ENCODE measurements at places on chromosomes 16 and 17.
A peak's percentile ranks its signal among the peaks of the same experiment; 100 is the strongest.

DNA sequence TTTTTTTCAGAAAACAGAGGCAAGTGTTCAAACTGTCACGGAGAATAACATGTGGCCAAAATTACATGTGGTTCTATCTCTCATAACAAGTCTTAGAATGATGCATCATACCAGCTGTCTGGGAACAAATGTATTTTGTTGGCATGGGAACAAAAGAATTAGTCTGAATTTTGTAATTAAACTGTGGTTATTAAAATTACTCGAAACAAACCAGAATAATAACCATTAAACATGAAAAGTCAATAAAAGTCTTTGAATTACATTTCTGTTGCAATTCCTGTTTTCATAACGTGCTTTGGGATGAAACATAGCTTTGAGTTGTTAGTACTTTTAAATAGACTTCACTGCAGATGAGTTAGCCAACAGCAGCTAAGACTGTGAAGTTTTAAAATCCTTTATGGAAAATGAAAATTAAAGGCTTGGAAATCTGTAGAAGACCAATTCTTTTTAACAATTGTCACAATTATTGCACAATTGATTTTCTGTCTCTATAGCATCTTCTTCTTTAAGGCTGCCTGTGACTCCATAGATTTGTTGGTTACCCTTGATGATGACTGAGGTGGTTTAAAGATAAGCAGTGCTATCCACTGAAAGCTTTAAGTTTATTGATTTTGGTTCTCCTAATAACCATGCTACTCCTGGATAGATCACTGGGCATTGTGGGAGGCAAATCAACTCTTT is 117.9 kb upstream of the AXIN2 start:
- DNase-seq: no peak

GRCh38 chr16:17602678-17603077 is 131.9 kb upstream of the XYLT1 start:
- no peak for DNase-seq

DNA sequence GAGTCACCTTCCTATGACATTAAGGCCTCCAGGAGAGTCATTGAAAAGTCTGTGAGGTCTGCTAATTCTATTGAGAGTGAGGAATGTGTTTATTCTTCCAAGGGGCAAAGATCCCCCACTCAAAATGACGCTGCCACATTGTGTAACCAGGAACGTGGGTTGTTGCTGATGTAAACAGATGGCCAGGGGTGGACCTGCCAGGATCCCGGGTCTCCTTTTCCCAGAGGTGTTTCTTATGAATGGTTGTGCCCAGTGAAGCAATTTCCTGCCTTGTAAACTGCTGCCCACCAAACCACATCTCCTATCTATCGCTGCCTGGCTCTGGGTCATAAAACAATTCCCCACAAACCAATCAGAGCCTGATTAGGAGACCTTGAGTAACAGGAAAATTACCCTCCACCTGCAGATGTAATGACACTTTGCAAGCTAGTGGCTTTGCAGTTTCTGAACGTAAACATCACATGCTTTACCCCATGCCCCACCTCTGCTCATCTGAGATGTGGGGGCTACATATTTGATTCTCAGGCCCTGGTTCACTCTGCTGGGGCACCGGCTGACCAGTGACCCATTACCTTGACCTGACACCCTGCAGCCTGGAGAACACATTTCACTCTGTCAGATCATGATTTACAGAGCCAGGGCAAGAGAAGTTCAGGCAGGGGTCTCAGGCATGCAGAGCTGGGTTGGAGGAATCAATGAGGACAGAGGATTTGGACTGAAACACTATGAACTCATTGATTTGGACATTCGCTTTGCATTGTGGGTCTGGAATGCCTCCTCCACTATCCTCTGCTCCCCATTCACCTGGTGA is 33.1 kb upstream of the DDX52 start:
- no peak for DNase-seq

- DNase-seq: no peak
These were observed 197.0 kb downstream of the LGALS9B start for GRCh38 chr17:20270369-20270768.

DNA sequence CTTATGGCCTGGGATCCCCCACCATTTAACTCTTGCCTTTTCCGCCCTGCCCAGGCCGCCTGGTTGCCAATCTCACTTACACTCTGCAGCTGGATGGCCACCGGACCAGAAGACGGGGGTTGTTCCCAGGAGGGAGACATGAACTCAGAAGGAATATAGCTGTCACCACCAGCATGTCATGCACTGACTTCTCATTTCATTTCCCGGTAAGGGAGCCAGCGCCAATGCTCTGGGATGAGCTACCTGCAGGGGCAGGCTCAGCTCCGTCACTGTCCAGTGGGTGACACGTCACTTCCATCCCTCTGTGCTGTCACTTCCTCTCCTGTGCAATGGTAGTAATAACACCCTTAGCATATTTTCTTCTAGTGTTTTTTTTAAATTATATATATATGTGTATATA is 26.7 kb downstream of the ITGAL start:
- no peak for DNase-seq

GRCh38 chr17:68600067-68600930 is 868 bp downstream of the FAM20A start:
- DNase-seq: no peak

DNA sequence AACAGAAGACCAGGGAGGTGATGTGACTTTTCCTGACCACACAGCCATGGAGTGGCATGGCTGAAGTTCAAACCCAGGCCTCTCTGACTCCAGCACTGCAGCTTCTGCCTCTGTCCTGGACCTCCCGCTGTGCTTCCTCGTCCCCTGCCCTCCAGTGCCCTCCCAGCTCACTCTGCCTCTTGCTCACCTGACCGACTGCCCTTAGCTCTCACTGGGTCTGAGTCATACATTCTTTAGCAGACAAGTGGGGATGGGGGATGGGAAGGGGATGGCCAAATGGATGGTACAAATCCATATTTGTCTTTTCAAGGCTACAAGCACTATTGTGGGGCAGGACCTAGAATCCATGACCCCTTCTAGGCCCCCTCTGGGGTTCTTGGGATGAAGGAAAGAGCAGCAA is 33.0 kb downstream of the PITPNM3 start:
- no peak for DNase-seq

- no peak for DNase-seq
These were observed 3.5 kb downstream of the CEMP1 start for GRCh38 chr16:2527784-2528100.

DNA sequence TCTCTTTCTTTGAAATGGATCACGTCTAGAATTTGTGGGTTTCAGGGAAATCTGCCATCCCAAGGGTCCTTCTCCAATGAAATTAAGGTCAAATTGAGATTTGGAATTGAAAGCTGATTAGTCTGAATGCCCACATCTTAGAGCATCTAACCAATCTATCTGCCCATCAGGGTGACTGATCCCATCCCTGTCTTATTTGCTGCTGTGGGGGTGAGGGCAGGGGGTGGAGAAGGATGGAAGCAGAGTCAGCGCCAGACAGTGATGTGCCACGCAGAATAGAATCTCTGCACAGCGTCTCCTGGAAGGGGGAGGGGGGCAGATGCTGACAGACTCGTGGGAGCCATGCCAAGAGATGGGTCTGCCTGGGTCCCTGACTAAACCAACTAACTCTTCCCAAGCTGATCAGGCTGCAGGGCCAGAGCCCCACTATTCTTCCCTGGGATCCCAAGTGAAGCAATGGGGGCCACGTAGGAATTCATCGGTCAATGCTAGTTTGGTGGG is 32.1 kb downstream of the CDK5RAP3 start:
- no peak for DNase-seq

GRCh38 chr16:4537376-4538343 is 913 bp downstream of the CDIP1 start:
- DNase-seq: no peak

GRCh38 chr17:71849783-71850768 is 270.7 kb upstream of the SOX9 start:
- DNase-seq: no peak

- no peak for DNase-seq
These were observed 60.2 kb downstream of the WSB1 start for GRCh38 chr17:27354051-27354490.

DNA sequence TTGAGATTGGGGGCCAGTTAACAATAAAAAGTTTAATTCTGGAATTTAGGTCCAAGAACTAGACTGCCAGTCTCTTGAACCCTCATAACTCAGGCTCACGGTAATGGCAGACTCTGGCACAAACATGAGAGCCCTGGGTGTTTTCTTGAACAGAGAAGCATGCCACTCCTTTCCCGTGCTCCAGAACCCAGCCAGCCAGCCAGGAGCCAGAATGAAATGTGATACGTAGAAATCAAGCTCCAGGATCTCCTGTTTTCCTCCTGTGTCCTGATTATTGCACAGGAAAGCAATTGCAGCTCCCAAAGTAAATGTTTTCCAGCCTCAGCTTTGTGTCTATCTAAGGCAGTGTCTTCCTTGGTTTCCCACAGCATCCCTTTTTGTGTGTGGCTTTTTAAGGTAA is 46.2 kb upstream of the NOL11 start:
- DNase-seq: peak; percentile 64

DNA sequence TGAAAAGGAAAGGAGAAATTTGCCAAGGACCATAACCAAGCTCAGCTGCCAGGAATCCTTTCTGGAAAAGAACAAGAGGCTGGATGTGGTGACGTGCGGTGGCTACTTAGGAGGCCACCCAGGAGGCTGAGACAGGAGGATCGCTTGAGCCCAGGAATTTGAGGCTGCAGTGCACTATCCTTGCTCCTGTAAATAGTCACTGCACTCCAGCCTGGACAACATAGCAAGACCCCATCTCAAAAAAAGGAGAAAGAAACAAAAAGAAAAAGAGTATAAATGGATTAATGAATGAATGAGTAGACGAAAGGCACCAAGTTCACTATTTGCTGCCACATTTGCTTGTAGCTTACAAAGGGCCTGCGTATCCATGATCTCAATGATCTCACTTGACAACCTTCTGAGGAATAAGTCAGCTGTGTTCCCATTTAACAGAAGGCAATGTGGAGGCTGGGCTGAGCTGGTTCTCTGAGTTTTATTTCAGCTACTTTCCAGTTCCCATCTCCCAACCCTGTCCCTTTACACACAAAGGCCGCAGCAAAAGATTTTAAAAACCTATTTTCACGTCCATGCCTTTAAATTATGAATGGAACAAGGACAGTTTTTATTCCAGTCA is 29.8 kb downstream of the ARSG start:
- no peak for DNase-seq

DNA sequence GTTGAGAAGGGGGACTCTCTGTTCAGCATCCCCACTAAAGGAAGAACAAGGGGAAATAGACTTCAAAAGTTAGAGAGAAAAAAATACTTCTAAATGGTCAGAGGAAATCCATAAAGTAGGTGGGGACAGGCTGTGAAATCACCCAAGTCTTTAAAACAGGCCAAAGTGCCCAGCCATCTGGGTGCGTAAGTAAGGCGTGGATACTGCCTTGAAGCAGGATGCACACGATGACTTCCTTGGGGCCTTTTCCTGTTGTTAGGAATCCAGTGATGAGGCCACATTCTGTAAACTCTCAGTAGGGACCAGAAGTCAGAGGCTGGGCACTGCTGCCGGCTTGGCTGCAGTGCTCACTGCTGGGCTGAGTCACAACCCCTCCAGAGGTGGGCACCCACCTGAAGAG is 9.2 kb downstream of the AXIN2 start:
- DNase-seq: no peak

DNA sequence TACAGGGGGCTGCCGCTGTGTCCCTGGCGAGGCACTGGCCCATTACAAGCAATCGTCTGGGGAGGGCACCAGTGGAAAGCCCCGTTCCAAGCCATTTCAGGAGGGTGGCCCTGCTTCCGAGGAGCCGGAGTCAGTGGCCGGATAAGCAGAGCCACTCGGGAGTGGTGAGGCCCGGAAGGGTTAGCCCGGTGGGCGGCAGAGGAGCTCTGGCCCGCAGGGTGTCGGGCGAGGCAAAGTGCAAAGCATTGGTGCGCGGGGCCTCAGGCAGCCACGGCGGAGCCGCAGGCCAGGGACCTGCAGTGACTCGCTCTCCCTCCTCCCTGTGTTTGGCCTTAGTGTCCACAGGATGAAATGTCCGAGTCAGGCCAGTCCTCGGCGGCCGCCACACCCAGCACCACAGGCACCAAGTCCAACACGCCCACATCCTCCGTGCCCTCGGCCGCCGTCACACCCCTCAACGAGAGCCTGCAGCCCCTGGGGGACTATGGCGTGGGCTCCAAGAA is 24.6 kb downstream of the NME3 start:
- no peak for DNase-seq

GRCh38 chr16:29649588-29650494 is 13.2 kb upstream of the SPN start:
- no peak for DNase-seq

DNA sequence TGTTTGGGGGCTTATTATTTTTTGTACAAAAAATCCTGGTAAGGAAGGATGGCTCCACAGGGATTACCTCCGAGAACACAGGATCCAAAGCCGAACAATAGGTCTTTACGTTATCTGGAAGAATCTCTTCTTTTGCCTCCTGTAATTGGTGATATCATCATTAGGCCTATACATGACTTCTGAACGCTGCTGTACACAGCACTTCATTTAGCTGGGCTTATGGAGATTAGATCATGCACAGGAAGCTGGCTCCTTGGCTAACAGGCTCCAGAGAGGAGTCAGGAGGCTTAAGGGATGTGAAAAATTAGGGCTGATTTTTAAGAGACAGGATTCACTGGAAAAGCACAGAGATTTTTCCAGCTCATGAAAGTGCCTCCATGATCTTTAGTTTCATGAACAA is 54.7 kb downstream of the TANGO6 start:
- no peak for DNase-seq

- DNase-seq: no peak
These were observed 26.4 kb upstream of the SLC7A5 start for GRCh38 chr16:87895641-87896141.

DNA sequence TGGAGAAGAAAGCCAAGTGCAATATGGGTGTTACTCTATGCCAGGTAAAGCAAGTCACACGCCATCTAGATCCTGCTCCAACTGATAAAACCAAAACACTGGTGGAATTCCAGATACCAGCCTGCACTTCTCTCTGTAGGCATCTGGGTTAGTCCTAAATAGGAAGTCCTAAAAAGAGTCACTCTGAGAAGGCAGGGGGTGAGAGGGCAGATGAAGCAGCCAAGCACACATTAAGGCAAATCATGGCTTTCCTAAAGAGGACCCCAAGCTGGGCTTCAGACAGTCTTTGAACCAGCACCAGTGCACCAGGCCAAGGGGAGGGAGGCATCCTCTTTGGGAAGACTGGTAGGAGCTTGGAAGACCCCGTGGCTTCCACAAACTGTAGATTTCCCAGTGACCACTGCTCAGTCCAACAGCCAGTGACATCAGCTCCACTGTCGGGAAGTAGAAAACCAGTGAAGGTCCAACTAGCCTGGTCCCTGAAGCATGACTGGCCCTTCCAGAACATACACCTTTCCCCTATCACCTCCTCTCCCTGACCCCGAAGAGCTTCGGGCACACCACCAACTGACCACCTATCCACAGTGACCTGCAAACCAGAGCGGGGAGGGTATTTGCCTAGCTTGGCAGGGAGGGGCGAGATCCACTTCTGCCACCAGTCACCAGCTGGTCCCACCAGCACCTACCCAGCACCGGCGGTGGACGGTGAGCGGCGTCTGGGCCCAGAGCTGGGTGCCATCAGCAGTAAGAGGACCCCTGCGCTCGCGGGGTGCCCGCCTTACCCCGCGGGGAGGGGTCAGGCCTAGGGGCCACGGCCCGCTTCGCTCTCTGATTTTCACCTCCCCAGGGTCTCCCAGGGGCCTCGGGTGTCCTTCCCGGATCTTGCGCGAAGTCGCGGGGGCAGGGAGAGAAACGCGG is 1.0 kb downstream of the LITAF start:
- no peak for DNase-seq

GRCh38 chr17:67482764-67483163 is 105.7 kb downstream of the PITPNC1 start:
- DNase-seq: no peak
